Right lobe of liver (tissue), 6 donors: ENCODE measurements at places on chromosomes 11 and 22. TPM values are rescaled to one million over a fixed set of nuclear protein-coding genes. Genes with fewer than 3 reads are reported as not detected.

DNA sequence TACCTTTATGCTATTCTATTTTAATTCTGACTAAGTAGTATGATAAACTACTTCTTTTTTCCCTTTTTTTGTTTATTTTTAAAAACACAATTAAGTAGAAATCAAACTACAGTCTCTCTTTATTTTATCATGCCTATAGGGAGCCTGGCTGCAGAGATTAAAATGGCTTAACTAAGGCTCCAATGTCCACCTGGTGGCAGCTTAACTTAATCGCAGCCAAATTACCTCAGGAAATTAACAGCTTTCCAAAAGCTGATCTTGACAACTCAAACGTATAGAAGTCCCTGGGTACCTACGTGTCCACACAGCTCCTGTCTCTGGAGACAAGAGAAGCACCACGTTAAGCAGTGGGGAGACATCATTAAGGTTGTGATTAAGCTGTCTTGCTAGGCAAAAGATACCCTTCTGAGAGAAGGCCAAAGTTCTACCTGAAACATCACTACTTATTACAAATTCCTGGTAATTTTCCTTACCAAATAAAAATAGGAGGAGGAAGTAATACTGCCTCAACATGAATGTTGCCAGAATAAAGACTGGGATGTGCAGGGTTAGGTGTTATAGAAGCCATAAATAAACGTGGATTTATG, 63.2 kb upstream of the SNX19 start:
- no peaks in the 10 kb centered on the region for H3K4me1 ChIP-seq
- no peak overlapping the region for H3K27ac ChIP-seq
- no peaks in the 10 kb centered on the region for H3K36me3 ChIP-seq
- no peaks in the 10 kb centered on the region for H3K27me3 ChIP-seq

The TYR gene
- total RNA-seq = not detected

GRCh38 chr11:44732564-44732963, 5.8 kb downstream of the TSPAN18 start:
- H3K4me1 ChIP-seq = no peaks in the 10 kb centered on the region
- H3K4me3 ChIP-seq = no peak overlapping the region
- no peak for DNase-seq
- no peaks in the 10 kb centered on the region for H3K36me3 ChIP-seq
- no peaks in the 10 kb centered on the region for H3K27me3 ChIP-seq

DNA sequence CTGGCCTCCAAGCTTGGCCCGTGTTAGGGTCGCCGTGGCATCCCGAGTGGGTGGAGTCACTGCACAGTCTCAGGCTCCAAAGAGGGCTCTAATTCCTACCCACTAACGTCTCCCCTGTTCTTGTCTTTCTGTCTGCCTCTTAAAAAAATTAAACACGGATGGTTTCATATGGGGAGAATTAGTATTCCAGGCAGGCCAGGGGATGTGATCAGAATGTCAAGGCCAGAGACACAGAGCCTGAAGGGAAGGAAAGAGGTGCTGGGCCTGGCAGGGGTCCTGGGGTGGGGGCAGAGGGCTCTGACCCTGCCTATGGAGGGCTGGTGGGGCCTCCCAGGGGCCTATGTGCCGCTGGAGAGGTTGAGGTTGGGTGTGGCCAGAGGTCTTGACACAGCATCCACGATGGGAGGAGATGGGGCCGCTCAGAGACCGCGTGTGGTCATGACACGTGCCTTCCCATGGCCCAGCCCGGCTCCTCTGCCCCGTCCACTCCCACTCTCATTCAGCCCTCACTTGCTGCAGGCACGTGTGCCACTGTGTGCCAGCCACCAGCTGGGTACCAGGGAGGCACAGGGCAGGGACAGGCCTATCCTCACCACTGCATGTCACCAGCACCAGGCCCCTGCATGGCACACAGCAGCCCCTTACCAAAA, 56.5 kb downstream of the FLRT1 start:
- no peaks in the 10 kb centered on the region for H3K36me3 ChIP-seq
- H3K27ac ChIP-seq = no peak overlapping the region
- no peaks in the 10 kb centered on the region for H3K27me3 ChIP-seq
- H3K4me1 ChIP-seq = no peaks in the 10 kb centered on the region

DNA sequence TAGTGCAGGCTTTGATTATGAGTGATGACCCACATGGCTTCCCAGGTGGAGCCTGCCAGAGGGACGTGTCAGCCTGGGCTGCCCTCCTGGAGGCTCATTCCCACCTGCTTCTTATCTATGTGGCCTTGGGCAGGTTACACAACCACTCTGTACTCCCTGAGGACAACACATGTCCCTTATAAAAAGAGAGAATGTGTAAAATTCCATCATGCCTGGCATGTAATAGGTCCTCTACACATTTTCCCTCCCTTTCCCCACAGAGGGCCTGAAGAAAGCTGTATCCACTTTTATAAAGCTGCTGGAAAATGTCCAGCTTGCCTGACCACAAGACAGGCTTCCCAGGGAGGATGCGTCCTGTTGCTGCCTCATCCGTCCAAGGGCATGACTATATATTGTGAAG, 55.0 kb upstream of the VSTM5 start:
- H3K4me1 ChIP-seq = no peaks in the 10 kb centered on the region
- H3K36me3 ChIP-seq = no peaks in the 10 kb centered on the region
- no peak for DNase-seq
- H3K27ac ChIP-seq = no peak overlapping the region
- H3K27me3 ChIP-seq = no peaks in the 10 kb centered on the region

The ACR gene
- 0.72 TPM for total RNA-seq

The EFCAB6 gene
- 0.88 TPM for total RNA-seq
